ENCODE measurements at places on chromosomes 1 and 21.

- DNase-seq = no peak
Observed at GRCh38 chr1:42981871-42982270, 23.2 kb upstream of the SLC2A1 start.

DNA sequence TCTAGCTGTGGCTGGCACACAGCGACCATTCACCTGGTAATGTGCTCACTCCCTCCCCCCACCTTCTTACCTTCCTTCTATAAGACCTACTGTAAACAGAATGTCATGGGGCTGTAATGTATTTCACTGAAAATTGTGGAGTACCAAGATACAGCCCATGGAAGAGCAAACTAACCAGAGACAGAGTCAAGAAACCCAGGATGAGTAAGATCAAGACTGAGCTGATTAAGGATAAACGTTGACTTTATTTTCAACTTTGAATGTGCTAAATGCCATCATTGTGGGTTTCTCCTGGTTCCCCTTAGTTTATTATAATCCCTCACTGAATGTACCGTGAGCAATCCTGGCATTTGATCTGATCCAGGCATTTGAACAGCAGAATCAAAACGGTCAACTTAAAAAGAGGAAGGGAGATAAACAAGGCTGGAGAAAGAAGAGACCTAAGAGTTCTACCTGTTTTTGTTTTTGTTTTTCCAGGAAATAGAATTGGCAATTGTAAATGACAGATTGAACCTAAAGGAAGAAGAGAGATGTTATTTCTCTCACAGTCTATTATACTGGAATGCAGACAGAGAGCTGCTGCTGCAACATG lies 16.1 kb upstream of the ATP1B1 start:
- DNase-seq = no peak

- DNase-seq = no peak
Observed at GRCh38 chr1:240306673-240307072, 215.0 kb downstream of the FMN2 start.

DNA sequence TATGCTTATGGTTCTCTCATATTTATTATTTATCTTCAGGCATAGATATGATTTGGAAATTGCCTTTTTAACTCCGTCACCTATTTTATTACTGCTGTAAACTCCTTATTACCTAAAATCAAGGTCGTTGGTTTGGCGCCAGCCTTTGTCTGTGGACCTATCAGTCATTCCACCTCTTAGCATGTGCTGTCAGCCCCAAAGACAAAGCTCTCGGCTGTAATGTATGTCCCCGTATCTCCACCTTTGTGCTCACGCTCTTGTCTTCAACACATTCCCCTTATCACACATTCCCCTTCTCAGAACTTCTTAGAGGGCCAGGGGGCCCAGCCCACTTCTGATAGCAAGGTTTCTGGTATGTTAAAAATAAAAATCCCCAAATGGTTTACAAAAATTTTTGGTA lies 342.2 kb downstream of the RYR2 start:
- DNase-seq = no peak

DNA sequence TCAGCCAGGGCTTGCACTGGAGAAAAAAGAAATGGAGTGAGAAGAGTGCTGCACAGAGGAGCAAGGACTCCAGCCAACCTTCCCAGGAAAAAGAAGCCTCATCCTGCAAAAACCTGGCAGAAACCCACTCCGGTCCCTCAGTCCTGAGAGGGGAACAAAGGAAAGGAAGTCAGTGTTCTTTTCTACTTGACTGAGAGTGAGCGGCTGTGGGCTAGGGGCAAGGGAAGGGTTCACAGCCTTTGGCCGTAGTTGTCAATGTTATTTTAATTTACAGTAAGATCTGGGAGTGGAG lies 8.9 kb upstream of the GOLT1A start:
- DNase-seq = no peak

GRCh38 chr1:166907763-166908162 lies 31.7 kb upstream of the TADA1 start:
- no peak for DNase-seq
